ENCODE measurements at places on chromosomes 1 and 21. TPM values are rescaled to one million over a fixed set of nuclear protein-coding genes. Genes with fewer than 3 reads are reported as not detected.

ZSWIM5 gene
- 4.4 TPM for total RNA-seq

TNFAIP8L2 gene
- total RNA-seq, result 4.6 TPM

ARHGEF10L gene
- 53.0 TPM for total RNA-seq

C1orf74 gene
- total RNA-seq, result 1.8 TPM

KCNT2 gene
- total RNA-seq, result 6.0 TPM

RHD gene
- not detected for total RNA-seq

FBXO2 gene
- total RNA-seq, result 22.0 TPM

HHAT gene
- total RNA-seq, result 14.4 TPM

SH3BGR gene
- total RNA-seq, result 22.3 TPM

ANKRD35 gene
- 2.7 TPM for total RNA-seq

SLAMF9 gene
- not detected for total RNA-seq

EVA1C gene
- total RNA-seq, result 34.8 TPM

MYOM3 gene
- total RNA-seq, result 1.7 TPM

All from mucosa of gallbladder (tissue), 1 donor.